ENCODE measurements at places on chromosomes 7 and 10. TPM values are rescaled to one million over a fixed set of nuclear protein-coding genes. Genes with fewer than 3 reads are reported as not detected.

GNAT3 gene
- total RNA-seq, result not detected

AUTS2 gene
- 1.3 TPM for total RNA-seq

SSC4D gene
- total RNA-seq, result 0.63 TPM

SLC16A12 gene
- not detected for total RNA-seq

BMPR1A gene
- total RNA-seq, result 0.13 TPM

LRRC18 gene
- not detected for total RNA-seq

GLI3 gene
- total RNA-seq, result 0.26 TPM

AGR2 gene
- not detected for total RNA-seq

C7orf57 gene
- total RNA-seq, result not detected

GFRA1 gene
- total RNA-seq, result 12.0 TPM

ACTR3C gene
- total RNA-seq, result 4.7 TPM

SPDYE16 gene
- total RNA-seq, result not detected

FGFR2 gene
- 0.13 TPM for total RNA-seq

ATOH7 gene
- not detected for total RNA-seq

CPA1 gene
- total RNA-seq, result not detected

DENND11 gene
- total RNA-seq, result 78.3 TPM

HOXA1 gene
- 1.0 TPM for total RNA-seq

FEZF1 gene
- not detected for total RNA-seq

RNF32 gene
- 0.26 TPM for total RNA-seq

AASS gene
- total RNA-seq, result 15.9 TPM

PNLIP gene
- not detected for total RNA-seq

OPN1SW gene
- not detected for total RNA-seq

HTR7 gene
- 0.13 TPM for total RNA-seq

Measured in dermis microvascular lymphatic vessel endothelial cell (primary cell).